ENCODE measurements at places on chromosomes 1 and 21. TPM values are rescaled to one million over a fixed set of nuclear protein-coding genes. Genes with fewer than 3 reads are reported as not detected.

The CDC20 gene
- 170 TPM for total RNA-seq

- no peak for DNase-seq
- no peaks in the 10 kb centered on the region for H3K4me1 ChIP-seq
- H3K4me3 ChIP-seq, result no peak overlapping the region
These were observed 14.8 kb upstream of the NCMAP start for GRCh38 chr1:24540906-24541710.

- H3K4me3 ChIP-seq, result no peak overlapping the region
- no peaks in the 10 kb centered on the region for H3K27me3 ChIP-seq
- no peak overlapping the region for H3K27ac ChIP-seq
- H3K4me1 ChIP-seq, result no peaks in the 10 kb centered on the region
- peaks cover 58% of the 10 kb centered on the region for H3K36me3 ChIP-seq
These were observed 19.5 kb upstream of the NCMAP start for GRCh38 chr1:24536391-24536840.

DNA sequence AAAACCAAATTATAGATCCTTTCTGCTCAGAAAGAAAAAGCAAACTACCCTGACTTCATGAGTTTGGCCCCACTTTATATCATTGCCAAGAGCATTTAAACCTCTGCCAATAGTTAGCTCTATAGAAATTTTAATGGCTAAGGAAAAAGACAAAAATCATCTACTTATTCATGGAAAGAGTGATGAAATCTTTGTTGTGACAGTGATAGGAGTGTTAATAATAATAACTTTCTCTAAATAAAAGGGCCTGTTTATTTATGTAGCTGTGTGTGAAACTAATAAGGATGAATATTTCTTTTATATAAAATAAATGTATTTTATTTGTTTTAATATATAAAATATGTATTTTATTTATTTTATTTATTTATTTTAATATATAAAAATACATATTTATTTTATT, 6.4 kb downstream of the CHODL start:
- H3K27ac ChIP-seq, result no peak overlapping the region
- H3K4me1 ChIP-seq, result no peaks in the 10 kb centered on the region
- H3K4me3 ChIP-seq, result no peak overlapping the region
- no peak for DNase-seq
- peaks cover 22% of the 10 kb centered on the region for H3K27me3 ChIP-seq
- H3K36me3 ChIP-seq, result no peaks in the 10 kb centered on the region

The ELF3 gene
- 11.8 TPM for total RNA-seq

- no peaks in the 10 kb centered on the region for H3K27me3 ChIP-seq
- peaks cover 14% of the 10 kb centered on the region for H3K4me1 ChIP-seq
- no peak for DNase-seq
These were observed 64.1 kb upstream of the LRP8 start for GRCh38 chr1:53391982-53392381.

DNA sequence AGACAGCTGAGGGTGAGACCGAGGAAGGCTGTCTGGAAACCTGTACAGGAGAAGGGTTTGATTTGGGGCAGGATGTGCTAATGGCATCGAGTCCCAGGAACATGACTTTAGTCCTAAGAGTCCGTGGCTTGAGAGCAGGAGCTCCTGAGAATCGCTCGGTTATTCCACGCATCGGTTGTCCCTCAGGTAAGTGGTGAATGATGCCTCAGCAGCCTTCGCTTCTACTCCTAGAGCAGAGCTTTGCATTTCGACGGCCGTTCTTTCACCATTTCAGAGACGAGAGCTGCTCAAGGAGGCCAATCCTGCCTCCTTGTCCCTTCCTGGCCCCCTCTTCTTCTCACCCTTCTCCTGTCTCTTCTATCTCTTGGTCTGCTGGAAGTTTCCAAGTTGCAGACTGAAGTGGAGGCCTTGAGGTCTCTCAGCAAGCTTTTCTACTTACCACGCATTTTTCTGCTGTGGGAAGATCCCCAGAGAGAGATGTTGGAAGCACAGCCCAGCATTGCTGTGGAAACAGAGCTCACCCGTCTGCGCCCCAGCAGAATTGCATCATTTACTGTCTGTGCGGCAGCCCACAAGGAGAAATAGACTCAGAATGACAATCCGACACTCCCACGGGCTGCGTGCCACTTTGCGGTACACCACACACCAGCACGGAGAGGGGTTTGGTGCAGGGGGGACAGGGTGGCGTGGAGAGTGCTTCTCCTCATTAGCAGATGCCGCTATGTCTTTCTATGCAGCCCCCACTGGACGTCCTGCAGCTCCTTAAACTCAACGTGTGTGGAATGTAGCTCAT, 270.7 kb upstream of the C1orf174 start:
- no peaks in the 10 kb centered on the region for H3K4me1 ChIP-seq
- H3K27ac ChIP-seq, result no peak overlapping the region
- no peak overlapping the region for H3K4me3 ChIP-seq
- H3K36me3 ChIP-seq, result no peaks in the 10 kb centered on the region
- no peaks in the 10 kb centered on the region for H3K27me3 ChIP-seq

DNA sequence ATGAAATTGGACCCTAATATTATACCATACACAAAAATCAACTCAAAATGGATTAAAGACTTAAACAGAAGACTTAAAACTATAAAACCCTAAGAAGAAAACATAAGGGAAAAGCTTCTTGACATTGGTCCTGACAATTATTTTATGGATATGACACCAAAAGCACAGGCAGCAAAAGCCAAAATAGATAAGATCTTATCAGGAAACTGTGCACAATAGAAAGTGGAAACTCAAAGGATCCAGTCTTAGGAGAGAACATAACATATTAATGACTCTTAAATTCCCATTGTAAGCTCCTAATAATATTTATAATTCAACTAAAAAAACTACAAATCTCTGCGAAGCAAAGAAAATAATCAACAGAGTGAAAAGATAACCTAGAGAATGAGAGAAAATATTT, 39.8 kb downstream of the RGS13 start:
- no peaks in the 10 kb centered on the region for H3K27me3 ChIP-seq
- H3K27ac ChIP-seq, result no peak overlapping the region
- H3K36me3 ChIP-seq, result no peaks in the 10 kb centered on the region

GRCh38 chr1:214422137-214422671, 129.2 kb downstream of the PTPN14 start:
- no peak overlapping the region for H3K27ac ChIP-seq
- H3K4me1 ChIP-seq, result peaks cover 19% of the 10 kb centered on the region
- H3K27me3 ChIP-seq, result no peaks in the 10 kb centered on the region
- H3K36me3 ChIP-seq, result no peaks in the 10 kb centered on the region
- no peak overlapping the region for H3K4me3 ChIP-seq

DNA sequence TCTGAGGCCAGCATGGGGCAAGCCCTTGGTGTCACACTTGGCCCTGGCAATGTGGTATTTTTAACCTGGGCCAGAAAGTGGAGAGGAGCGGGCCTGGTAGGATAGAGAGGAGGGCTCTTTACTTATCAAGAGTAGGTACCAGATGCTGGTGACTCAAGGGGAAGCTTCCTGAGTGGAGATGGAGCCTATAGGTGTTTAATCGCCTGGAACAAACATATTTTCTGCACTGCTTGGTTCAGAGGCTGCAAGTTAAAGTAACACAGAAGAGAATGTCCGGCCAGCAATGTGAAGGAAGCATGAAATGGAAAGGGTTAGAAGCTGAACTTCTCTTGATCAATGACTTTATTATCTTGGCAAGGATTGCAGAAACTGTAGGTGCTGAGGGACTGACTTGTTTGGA, 74.3 kb downstream of the DDR2 start:
- no peaks in the 10 kb centered on the region for H3K27me3 ChIP-seq
- H3K36me3 ChIP-seq, result no peaks in the 10 kb centered on the region
- H3K4me1 ChIP-seq, result no peaks in the 10 kb centered on the region
- H3K27ac ChIP-seq, result no peak overlapping the region
- H3K4me3 ChIP-seq, result no peak overlapping the region

The ENO1 gene
- total RNA-seq, result 1,275 TPM

The KDF1 gene
- total RNA-seq, result 22.7 TPM

DNA sequence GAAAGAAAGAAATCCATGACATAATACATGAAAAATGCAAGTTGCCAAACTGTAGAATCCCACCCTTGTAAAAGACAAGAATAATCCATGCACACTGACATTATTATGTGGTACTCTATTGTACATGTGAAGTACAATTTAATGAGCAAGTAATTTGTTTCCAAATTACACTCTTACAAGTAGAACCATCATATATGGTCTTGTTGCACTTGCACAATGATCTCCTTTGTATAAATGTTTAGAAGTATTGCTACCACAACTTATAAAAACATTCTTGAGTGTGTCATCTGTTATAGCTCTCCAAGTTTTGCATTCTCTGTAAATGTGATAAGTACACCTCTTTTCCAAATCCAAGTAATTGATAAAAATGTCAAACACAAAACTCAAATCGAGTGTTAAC, 29.1 kb upstream of the ZNF281 start:
- no peak overlapping the region for H3K4me3 ChIP-seq
- no peaks in the 10 kb centered on the region for H3K4me1 ChIP-seq
- no peak for DNase-seq
- no peak overlapping the region for H3K27ac ChIP-seq
- H3K27me3 ChIP-seq, result no peaks in the 10 kb centered on the region

DNA sequence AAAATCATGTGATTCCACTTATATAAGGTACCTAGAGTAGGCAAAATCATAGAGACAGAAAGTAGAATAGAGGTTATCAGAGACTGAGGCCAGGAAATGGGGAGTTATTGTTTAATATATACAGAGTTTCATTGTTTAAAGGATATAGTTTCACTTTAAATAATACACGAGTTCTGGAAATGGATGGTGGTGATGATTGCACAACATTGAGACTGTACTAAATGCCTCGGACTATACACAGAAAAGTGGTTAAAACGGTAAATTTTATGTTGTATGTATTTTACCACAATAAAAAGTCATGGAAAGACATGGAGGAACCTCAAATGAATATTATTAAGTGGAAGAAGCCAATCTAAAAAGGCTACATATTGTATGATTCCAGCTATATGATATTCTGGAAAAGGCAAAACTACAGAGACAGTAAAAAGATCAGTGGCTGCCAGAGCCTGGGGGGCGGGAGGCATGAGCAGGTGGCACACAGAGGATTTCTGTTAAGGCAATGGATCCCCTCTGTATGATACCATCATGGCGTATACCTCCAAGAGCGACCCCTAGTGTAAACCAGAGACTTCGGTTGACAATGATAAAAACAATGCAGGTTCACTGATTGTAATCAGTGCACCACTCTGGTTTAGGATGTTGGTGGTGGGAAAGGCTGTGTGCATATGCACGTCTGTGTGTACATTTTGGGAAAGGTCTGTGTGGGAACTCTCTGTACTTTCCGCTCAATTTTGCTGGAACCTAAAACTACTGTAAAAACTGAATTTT, 7.5 kb downstream of the C1orf198 start:
- H3K27me3 ChIP-seq, result no peaks in the 10 kb centered on the region
- no peak overlapping the region for H3K27ac ChIP-seq
- DNase-seq, result no peak
- peaks cover 13% of the 10 kb centered on the region for H3K36me3 ChIP-seq

GRCh38 chr1:93615582-93616150, 66.0 kb downstream of the BCAR3 start:
- H3K4me3 ChIP-seq, result no peak overlapping the region
- H3K36me3 ChIP-seq, result peaks cover 58% of the 10 kb centered on the region
- H3K27me3 ChIP-seq, result no peaks in the 10 kb centered on the region
- H3K4me1 ChIP-seq, result peaks cover 44% of the 10 kb centered on the region
- peak; percentile 93 for DNase-seq
- H3K27ac ChIP-seq, result peak overlapping the region; percentile 42

- no peaks in the 10 kb centered on the region for H3K4me1 ChIP-seq
- DNase-seq, result no peak
- no peaks in the 10 kb centered on the region for H3K27me3 ChIP-seq
- H3K27ac ChIP-seq, result no peak overlapping the region
These were observed 141.9 kb downstream of the SDCCAG8 start for GRCh38 chr1:243397613-243398321.

DNA sequence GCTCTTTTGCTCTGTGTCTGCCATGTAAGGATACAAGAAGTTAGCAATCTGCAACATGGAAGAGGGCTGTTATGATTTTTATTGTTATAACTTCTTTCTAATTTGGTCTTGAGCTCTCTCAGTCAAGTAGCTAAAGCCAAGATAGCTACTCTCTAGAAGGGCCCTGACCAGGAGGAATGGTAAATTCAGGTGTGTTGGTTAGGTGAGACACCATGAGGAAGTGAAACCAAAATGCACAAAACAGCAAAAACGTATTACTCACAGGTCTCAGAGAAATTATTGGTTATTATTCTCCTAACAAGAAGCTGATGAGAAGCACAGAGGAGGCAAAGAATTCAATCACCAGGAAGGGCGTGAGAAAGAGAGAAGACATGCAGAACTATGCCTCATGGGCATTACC, 51.8 kb upstream of the INSL5 start:
- DNase-seq, result no peak
- peaks cover 21% of the 10 kb centered on the region for H3K27me3 ChIP-seq
- no peak overlapping the region for H3K4me3 ChIP-seq
- H3K4me1 ChIP-seq, result no peaks in the 10 kb centered on the region

The SPATA17 gene
- total RNA-seq, result 2.9 TPM

DNA sequence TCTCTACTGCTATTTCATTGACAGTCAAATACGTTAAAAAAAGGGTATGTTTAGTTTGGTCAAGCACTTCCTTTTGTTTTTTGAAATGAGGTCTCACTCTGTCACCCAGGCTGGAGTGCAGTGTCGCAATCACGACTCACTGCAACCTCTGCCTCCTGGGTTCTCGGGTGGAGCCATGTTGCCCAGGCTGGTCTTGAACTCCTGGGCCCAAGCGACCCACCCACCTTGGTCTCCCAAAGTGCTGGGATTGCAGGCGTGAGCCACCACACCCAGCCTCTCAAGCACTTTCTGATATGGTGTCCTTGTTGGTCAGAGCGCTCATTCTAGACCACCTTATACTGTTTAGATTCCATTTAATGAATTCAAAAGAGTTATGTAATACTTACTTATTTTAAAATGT, 20.9 kb upstream of the RHBDL2 start:
- H3K4me1 ChIP-seq, result no peaks in the 10 kb centered on the region
- H3K27me3 ChIP-seq, result peaks cover 6% of the 10 kb centered on the region
- H3K4me3 ChIP-seq, result no peak overlapping the region

GRCh38 chr1:117930173-117930447, 571 bp downstream of the WDR3 start:
- H3K27me3 ChIP-seq, result no peaks in the 10 kb centered on the region
- peaks cover 8% of the 10 kb centered on the region for H3K36me3 ChIP-seq
- no peak for DNase-seq
- H3K4me3 ChIP-seq, result peak overlapping the region; percentile 92

- H3K27me3 ChIP-seq, result no peaks in the 10 kb centered on the region
- no peaks in the 10 kb centered on the region for H3K4me1 ChIP-seq
- no peak overlapping the region for H3K4me3 ChIP-seq
- DNase-seq, result no peak
These were observed 40.2 kb upstream of the SOX13 start for GRCh38 chr1:204032642-204033235.

GRCh38 chr1:74317663-74318062, 82.5 kb downstream of the TNNI3K start:
- H3K27me3 ChIP-seq, result no peaks in the 10 kb centered on the region
- H3K4me1 ChIP-seq, result no peaks in the 10 kb centered on the region
- no peaks in the 10 kb centered on the region for H3K36me3 ChIP-seq
- no peak overlapping the region for H3K4me3 ChIP-seq
- no peak overlapping the region for H3K27ac ChIP-seq

The RAB3B gene
- 58.1 TPM for total RNA-seq
